ENCODE measurements at places on chromosomes 1 and 21.
A peak's percentile ranks its signal among the peaks of the same experiment; 100 is the strongest.

DNA sequence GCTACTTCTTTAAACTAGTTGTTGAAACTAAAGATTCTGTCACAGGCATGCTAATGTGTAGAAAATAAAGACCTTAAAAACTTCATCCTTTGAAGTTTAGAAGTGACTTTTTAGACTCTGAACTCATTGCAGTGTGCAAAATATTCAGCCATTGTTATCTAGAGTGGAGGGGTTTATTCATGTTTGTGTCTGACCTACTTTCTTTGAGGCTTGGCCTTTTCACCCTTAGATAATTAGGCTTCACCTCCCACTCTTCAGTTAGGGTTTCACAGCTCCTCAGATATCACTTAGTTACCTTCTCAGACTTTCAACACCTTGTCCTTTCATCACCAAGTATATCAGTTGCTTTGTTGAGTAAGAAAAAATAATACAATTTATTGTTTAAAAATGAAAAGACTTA is 75.9 kb downstream of the IVNS1ABP start:
- DNase-seq = no peak

- no peak for DNase-seq
Measured at GRCh38 chr1:103424650-103425049, 100.8 kb upstream of the RNPC3 start.

DNA sequence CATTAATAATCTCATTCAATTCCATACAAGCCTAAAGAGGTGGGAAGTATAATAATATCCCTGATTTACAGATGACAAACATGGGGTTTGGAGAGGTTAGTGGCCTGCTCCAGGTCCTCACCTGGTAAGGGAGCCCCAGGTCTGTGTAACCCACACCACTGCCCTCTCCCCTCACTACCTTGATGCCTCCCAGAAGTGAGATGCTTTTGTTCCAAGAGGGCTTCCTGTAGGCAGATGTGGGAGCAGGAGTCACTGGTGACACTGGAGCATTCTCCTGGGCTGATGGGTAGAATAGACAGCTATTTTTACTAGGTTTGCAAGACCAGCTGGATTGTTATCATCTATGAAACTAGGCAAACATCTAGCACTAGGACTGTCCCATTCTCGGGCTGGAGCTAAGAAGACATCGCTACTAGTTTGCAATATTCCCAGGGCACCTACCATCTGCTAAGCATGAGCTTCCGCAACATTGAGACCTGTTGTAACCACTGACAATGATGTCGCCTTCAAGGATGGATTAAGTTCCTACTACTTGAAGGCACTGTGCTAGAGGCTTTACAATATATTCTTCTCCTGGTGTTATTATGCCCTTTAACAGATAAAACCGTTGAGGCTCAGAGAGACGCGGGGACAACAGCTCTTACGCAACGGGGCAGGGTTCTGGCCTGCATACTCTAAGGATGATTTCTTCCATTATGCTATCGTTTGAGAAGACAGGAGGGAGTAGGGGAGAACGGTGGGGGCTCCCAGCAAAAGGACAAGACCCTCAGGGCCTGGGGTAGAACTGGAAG is 35.0 kb downstream of the BATF3 start:
- DNase-seq = no peak

GRCh38 chr1:64579767-64580166 is 109.8 kb downstream of the CACHD1 start:
- no peak for DNase-seq

GRCh38 chr1:76933847-76934815 is 66.9 kb downstream of the ST6GALNAC5 start:
- no peak for DNase-seq

GRCh38 chr1:147514233-147514632 is 27.1 kb upstream of the BCL9 start:
- no peak for DNase-seq

DNA sequence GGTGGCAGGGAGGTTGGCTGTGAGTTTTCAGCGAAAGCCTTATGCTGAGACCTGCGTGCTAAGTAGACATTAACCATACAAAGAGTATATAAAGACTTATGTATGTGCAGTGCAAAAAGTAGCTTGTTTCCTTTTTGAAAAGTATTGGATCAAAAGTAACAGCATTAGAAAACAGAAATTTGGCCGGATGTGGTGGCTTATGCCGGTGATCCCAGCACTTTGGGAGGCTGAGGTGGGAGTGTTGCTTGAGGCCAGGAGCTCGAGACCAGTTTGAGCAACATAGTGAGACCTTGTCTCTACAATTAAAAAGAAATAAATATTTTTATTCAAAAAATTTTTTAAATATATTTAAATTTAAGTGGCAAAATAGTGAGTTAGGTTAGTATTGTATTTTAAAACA is 2.2 kb downstream of the RPAP2 start:
- no peak for DNase-seq

DNA sequence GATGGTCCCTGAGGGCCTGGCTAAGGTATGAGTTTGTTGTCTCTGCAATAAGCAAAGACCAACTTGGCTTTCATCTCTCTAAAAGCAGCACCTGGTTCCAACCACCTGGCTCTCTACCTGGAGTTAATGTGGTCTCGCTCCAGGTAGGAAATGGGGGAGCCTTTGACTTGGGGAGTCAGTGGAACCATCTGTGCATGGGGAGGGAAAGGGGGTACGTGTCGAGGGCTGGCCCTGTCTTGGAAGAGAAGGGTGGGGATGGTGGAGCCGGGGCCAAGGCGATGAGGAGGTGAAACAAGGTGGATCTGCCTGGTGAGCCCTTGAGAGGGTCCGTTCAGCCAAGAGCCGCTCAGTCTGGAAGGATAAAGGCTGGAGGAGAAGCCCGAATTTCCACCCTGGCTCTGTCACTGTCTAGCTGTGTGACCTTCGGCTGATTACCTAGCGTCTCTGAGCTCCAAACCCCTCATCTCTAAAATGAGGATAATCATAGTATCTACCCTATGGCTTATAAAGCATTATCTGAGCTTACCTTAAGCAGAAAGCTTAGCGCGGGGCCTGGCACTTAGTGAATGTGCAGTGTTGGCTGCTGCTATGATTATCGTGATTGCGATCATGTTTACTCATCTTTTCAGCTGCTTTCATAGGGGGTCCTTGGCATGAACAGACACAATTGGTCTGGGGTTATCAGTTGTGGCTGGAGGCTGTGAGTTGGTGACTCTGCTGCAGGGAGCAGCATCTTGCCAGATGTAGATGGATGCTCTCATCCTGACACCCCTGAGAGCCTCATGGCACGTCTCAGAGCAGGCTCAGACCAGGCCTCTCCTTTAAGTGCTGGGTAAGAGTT is 78.7 kb downstream of the ACTL8 start:
- DNase-seq = peak; percentile 25

- no peak for DNase-seq
Measured at GRCh38 chr1:66422804-66423203, 111.1 kb upstream of the SGIP1 start.

DNA sequence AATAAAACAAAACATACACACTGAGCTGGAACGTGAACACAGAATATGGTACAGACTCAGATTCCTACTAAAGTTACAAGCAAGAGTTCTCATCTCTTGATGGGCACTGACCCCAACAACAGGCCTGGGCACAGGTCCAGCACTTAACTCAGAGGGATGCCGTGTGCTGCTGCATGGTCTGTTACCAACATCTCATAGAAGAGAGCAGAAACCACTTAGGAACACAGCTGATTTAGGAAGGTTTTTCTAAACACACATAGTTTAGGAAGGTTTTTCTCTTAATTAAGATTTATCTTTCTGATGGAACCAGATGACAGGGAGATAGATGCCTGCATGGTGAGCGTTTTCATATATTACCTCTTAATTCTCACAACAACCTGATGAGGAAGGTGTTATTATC is 1.5 kb downstream of the GCLM start:
- DNase-seq = no peak

- peak; percentile 13 for DNase-seq
Measured at GRCh38 chr1:161001525-161001924, 19.4 kb downstream of the F11R start.

DNA sequence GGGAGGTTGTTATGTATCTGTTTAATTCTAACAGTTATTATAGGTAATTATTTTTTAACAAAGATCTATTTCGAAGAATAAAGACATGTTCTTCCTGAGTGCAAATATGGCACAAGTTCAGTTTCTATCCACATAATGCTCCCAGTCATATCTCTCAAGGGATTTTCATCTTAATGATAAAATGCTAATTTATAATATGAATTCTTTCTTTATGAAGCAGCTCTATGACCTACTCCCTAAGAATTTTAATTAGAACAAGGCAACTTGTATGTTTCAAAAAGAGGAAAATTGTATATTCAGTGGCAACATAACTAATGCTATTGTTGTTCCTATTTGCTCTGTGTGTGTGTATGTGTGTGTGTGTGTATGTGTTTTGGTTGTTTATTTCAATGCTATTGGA is 1222.1 kb upstream of the NCAM2 start:
- DNase-seq = no peak

GRCh38 chr1:64595871-64596515 is 126.1 kb downstream of the CACHD1 start:
- DNase-seq = no peak

DNA sequence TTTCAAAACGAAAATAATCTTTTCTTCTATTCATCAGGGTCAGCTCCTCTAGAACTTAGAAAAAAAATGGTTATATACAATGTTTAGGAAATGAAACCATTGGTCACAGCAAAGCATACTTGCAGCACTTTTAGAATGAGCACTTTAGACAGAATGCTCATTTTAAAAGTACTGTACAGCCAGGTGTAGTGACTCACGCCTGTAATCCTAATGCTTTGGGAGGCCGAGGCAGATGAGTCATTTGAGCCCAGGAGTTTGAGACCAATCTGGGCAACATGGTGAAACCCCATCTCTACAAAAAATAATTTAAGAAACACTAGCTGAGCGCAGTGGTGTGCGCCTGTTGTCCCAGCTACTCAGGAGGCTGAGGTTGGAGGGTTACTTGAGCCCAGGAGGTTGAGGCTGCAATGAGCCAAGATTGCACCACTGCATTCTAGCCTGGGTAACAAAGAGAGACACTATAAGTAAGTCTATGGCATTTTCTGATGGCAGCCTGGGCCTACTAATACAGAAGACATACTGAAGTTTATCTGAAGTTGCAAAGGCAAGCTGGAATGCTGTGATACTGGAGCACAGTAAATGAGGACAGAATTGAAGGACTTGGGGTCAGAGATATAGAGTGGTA is 48.9 kb upstream of the ZNF326 start:
- no peak for DNase-seq

GRCh38 chr1:234921266-234922062 is 207.2 kb downstream of the TOMM20 start:
- no peak for DNase-seq

DNA sequence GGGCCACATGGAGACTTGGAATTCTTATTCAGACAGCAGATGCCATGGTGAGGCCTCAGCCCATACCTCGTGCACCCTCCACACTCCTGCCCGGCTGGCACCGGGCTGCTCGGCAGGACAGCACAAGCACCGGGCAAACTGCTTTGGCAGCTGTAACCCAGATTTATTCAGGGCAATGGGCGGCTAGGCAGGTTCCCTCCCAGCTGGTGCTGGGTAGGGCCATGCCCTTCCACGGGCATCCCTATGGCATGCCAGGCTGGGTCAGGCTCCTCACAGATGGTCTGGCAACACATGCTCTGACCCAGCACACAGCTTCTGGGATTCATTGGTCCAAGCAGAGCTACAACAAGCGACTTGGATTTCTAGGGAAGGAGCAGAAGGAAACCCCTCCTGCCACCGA is 53.4 kb downstream of the ATP1A1 start:
- DNase-seq = no peak

GRCh38 chr21:46320331-46320801 is 3.3 kb downstream of the C21orf58 start:
- no peak for DNase-seq

DNA sequence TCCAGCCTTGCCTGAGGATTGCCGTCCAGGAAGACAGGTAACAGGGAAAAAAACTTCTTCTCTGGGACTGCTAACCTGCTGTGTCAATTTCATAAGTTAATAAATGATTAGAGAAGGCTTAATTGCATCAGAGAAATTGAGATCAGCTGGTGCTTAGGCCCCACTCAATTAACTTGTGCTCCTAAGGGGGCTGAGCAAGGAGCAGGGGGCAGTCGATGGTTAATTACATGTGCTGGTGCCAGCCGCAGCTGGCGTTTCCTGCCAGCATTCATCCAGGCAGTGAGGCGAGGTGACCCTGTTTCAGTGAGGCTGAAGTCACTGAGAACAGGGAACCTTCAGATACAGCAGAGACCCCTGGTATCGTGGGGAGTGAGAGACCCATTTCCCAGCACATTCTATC is 60.0 kb downstream of the FAM163A start:
- no peak for DNase-seq
